Activated T-helper 17 cell treated with anti-CD3 and anti-CD28 coated beads, Interleukin-2, amount 50 U/mL, for 72 hours (primary cell): ENCODE measurements at places on chromosomes 4 and X. TPM values are rescaled to one million over a fixed set of nuclear protein-coding genes. Genes with fewer than 3 reads are reported as not detected.
A peak's percentile ranks its signal among the peaks of the same experiment; 100 is the strongest.

- no peak for ATAC-seq
Measured at GRCh38 chr4:65651031-65651430, 19.3 kb downstream of the EPHA5 start.

DNA sequence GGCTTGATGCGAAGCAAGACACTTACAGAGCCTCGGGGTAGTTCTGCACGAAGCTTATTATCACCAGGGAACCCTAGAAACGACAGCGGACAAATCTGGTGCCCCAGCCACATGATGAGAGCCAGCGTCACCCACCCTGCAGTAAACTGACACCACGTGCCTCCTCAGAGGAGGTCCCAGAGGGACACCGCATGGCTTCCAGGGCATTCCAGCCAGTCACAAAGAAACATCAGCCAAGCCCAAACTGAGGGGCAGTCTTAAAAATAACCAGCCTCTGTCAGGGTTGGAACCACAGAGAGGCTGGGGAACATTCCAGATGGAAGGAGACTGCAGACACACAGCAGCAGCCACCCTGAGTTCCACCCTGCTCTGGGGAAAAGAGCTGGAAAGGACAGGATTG, 36.6 kb upstream of the HGFAC start:
- no peak for ATAC-seq

- ATAC-seq = no peak
Measured at GRCh38 chr4:174222266-174222872, 61.1 kb downstream of the FBXO8 start.

DNA sequence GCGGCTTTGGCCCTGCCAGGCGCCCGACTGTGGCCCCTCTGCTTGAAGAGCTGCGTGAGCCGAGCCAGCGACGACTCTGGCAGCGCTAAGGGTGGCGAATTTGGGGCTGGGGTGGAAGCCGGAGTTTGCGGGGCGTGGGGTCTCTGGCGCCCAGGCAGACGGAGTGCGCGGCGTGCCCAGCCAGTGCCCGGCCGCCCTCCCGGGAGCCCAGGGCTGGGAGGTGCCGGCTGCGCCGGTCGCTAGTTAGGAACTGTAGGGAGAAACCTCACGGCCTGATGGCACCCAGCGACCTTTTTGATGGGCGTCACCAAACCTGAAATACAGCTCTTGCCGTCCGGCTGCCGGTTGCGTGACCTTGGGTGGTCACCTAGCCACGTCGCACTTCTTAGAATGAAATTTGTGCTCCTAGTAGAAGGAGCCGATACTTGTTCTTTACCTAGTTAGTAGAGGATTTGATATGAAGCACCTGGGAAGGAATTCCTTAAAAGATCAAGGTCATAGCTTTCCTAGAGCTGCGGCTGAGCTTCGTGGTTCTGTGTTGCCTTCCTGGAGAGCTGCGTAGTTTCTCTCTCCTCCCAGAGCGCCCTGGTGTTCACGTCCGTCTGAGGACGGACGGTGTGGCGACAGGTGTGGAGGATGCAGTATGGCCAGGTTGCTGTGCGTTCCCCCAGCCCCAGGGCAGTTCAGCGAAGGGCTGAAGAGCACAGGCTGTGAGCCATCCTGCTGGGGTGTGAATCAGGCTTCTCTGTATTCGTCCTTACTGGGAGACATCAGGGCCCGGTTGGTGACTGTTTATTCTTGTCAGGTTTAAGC, 680 bp downstream of the MAEA start:
- ATAC-seq = peak; percentile 28

DNA sequence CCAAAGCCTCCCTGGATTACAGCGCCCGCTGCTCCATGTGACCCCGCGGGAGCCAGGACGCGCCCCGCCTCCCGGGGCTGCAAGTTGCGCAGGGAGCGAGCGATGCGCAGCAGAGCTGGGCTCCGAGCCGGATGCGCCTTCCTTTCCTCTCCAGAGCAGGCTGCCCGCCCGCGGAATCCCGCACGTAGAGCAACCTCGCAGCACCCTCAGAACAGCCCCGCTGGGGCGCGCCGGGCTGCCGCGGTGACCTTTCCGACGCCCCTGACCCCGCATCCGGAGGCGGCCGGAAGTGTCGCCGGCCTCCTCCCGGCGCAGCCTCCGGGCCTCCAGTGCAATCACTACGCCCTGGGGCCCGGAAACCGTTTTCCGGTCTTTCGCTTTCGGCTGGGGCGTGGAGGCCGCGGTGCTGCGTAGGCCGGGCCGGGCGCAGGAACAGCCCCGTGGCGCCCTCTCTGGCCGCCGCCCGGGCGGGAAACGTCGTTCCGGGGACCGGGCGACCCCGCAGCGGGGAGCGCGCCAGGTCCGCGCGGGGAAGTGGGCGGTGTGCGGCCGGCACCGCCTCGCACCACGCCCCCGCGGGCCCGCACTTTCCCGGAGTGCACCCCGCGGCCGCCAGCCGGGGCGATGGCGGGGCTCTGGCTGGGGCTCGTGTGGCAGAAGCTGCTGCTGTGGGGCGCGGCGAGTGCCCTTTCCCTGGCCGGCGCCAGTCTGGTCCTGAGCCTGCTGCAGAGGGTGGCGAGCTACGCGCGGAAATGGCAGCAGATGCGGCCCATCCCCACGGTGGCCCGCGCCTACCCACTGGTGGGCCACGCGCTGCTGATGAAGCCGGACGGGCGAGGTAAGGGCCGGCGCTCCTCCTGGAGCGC, at the start of gene CYP4V2:
Gene CYP4V2 (plus strand): TSS at position 368 of the 866 bp plus-strand sequence. CDS start 257 bp downstream, at position 625.
- ATAC-seq = peak; percentile 92

GRCh38 chrX:69153060-69153730, 12.1 kb downstream of the PJA1 start:
- ATAC-seq = no peak

- no peak for ATAC-seq
Measured at GRCh38 chr4:52957220-52957686, 95.1 kb downstream of the RASL11B start.

- ATAC-seq = no peak
Measured at GRCh38 chrX:13099121-13099520, 54.7 kb upstream of the FAM9C start.

Gene PNMA3
- total RNA-seq = 1.8 TPM

Gene NXF2B
- not detected for total RNA-seq

Gene RRAGB
- total RNA-seq = 7.3 TPM

Gene HSPA4L
- total RNA-seq = 3.1 TPM

Gene DCAF8L1
- not detected for total RNA-seq

Gene FGA
- total RNA-seq = not detected

Gene MAOB
- not detected for total RNA-seq

Gene PDE5A
- 0.58 TPM for total RNA-seq
